A172 (cell line): ENCODE measurements at places on chromosomes 7 and 10. TPM values are rescaled to one million over a fixed set of nuclear protein-coding genes. Genes with fewer than 3 reads are reported as not detected.

The PAPOLB gene
- not detected in 2 replicates for total RNA-seq

The MOGAT3 gene
- not detected in 2 replicates for total RNA-seq

GRCh38 chr10:62237506-62237905, 31.1 kb downstream of the RTKN2 start:
- DNase-seq, result no peak

GRCh38 chr7:57201895-57202210, 69.6 kb upstream of the ZNF479 start:
- no peak for DNase-seq

DNA sequence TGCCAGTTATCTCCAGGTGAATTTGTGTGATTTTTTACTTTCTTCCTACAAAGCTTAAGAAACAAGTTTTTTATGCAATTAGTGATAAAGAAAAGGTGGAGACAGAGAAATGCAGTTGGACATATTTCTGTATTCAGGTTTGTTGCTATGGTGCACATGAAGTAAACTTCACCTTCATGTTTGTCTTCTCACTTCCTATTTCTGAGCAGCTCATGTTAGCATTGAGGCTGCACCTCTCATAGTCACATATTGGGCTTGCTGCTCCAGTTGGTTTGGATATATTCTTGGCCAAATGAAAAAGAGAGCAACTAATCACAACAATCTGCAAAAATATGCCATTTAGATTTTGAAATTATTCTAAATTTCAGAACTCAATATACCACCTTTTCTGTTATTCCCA, 475.6 kb upstream of the ZWINT start:
- no peak for DNase-seq

DNA sequence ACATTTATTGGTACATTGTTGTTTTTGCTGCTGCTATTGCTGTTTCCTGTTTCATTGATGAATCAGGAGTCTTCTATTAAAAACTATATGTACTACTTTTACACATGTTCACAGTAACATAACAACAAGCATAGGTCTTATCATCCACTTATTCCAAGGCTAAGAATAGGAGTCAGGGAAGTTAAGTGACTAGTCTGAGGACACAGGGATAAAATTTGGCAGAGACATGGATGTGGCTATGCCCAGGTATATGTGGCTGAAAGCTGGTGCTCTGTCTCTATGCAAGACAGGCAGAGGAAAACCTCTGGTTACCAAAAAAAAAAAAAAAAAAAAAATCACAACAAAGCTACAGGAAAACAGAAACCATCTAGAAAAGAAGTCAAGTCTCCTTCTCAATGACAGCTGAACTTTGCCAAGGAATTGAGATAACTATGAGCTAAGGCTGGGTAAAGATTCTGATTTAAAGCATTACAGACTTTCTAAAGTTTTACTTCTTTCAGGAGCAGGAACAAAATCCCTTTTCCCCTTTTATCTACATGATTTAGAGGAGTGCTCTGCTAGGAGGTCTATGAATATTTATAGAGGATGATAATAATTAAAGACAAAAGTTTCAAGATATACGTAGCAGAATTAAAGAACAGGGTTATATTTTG, 70.0 kb downstream of the GPR141 start:
- DNase-seq, result no peak

The OR2A7 gene
- not detected in 2 replicates for total RNA-seq
